ENCODE measurements at places on chromosomes 13 and 19.

DNA sequence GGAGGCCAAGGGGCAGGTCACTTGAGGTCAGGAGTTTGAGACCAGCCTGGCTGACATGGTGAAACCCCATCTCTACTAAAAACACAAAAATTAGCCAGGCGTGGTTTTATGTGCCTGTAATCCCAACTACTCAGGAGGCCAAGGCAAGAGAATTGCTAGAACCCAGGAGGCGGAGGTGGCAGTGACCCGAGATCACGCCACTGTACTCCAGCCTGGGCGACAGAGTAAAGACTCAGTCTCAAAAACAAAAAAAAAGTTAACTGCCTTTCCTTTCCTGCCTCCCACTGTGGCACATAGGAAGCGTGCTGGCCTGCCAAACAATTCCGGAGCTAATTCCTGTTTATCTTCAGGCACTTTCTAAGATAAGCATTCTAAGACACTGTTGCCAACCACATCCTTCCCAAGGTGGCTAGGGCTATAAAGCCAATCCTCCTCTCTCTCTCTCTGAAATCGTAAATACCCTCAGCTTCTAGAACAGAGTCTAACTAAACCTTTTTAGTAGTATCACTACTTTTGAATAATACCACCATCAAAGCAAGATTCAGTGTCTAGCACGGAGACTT is 21.6 kb downstream of the SLC25A30 start:
- no peak overlapping the region for H3K27ac ChIP-seq
- no peaks in the 10 kb centered on the region for H3K27me3 ChIP-seq
- no peak for DNase-seq

DNA sequence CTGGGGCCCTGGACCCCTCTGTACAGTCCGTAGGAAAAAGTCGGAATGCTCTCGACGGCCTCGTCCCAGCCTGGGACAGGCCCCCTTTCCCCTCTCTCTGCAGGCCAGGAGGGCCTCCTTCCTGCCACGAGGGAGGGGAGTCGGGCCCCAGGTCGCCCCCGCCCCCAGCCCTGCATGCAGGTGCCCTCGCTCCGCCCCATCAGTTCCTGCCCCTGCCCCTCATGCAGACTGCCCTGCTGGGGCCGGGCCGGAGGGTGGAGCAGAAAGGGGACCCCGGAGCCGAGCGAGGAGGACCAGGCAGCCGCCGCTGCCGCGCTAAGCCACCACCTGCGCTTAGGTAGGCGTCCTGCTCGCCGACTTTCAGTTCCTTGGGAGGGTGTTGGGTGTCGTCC is 7.3 kb downstream of the LYL1 start:
- H3K4me3 ChIP-seq, result peak overlapping the region; percentile 89
- peaks cover 14% of the 10 kb centered on the region for H3K36me3 ChIP-seq
- H3K27me3 ChIP-seq, result no peaks in the 10 kb centered on the region
- peak; percentile 58 for DNase-seq

DNA sequence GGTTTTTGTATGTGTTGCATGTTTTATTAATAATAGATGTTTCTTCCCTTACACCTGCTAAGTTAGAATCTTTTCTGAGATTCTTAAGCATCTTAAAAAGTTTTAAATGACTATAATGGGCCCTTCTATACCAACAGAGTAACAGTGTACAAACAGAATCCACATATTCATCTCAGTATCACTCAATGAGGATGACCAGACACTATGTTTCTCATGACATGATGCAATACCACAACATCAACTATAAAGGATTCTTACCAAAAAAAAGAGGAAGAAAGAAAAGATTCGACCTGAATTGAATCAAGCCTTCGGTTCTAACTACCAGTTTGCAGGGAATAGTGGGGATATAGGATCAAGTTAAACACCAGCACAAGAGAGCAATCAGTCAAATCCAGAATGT is 56.5 kb downstream of the INTS6 start:
- H3K4me3 ChIP-seq, result no peak overlapping the region
- H3K27me3 ChIP-seq, result no peaks in the 10 kb centered on the region
- no peak for DNase-seq
- H3K36me3 ChIP-seq, result peaks cover 39% of the 10 kb centered on the region
- H3K27ac ChIP-seq, result peak overlapping the region; percentile 67

DNA sequence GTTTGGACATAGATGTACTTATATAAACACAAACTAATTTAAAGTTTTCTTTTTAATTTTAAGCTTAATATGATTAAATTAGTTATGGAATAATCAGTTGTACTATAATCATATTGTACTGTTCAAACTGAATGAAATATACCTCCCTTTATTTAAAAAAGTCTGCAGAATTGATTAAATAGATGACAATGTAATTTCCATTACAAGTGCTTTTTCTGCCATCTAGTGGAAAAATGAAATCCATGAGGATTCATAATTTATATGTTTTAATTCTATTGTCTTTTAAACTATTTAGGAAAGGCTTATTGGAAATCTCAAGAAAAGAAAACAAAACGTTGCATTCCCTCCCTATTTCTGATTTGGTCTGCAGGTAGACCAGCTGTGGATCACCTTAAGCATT is 30.9 kb downstream of the MZT1 start:
- H3K36me3 ChIP-seq, result no peaks in the 10 kb centered on the region
- H3K4me1 ChIP-seq, result no peaks in the 10 kb centered on the region

DNA sequence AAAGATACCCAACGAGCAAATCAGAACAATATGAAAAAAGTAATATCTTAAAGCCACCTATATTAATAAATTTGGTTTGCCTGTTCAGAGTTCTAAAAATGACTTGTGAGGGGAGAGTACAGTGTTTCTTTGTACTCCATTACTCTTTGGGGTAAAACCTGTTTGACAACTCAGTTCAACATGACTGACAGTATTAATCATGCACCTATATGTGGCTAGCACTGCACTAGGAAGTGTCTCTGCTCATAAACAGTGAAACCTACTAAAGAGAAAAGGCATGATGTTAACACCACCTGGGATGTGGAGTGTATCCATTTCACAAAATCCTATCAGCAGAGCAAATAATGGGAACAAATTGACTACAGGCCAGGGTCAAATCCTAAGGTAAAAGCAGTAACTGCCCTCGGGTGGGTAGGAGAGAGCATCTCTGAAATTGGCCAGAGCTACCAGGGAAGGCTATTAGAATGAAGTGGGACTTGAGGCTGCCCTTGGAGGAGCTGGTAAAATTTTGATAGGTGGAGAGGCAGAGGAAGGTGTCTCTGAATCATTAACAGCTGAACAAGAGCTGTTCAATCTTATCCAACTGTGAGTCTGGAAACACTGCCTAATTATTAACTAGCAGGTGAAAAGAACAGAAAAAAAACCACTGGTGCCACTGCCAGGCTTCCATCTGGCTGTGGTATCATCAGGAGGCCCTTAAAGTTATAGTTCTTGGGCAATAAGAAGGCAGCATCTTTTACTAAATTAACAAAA is 365.1 kb downstream of the DNAJC15 start:
- no peaks in the 10 kb centered on the region for H3K36me3 ChIP-seq
- no peaks in the 10 kb centered on the region for H3K4me1 ChIP-seq
- no peak for DNase-seq
- no peak overlapping the region for H3K27ac ChIP-seq
- H3K27me3 ChIP-seq, result peaks cover 2% of the 10 kb centered on the region

- H3K4me3 ChIP-seq, result no peak overlapping the region
- H3K4me1 ChIP-seq, result no peaks in the 10 kb centered on the region
- DNase-seq, result no peak
- H3K27ac ChIP-seq, result no peak overlapping the region
- H3K36me3 ChIP-seq, result no peaks in the 10 kb centered on the region
- H3K27me3 ChIP-seq, result peaks cover 5% of the 10 kb centered on the region
Observed at GRCh38 chr13:111561091-111561781, 240.8 kb downstream of the TEX29 start.

All from activated B cell treated with CpG ODN at 0.5 μM for 24 hours (primary cell).